ENCODE measurements at places on chromosomes 16 and 17.

GRCh38 chr16:12951392-12951791 lies 50.0 kb downstream of the SHISA9 start:
- no peak for DNase-seq

DNA sequence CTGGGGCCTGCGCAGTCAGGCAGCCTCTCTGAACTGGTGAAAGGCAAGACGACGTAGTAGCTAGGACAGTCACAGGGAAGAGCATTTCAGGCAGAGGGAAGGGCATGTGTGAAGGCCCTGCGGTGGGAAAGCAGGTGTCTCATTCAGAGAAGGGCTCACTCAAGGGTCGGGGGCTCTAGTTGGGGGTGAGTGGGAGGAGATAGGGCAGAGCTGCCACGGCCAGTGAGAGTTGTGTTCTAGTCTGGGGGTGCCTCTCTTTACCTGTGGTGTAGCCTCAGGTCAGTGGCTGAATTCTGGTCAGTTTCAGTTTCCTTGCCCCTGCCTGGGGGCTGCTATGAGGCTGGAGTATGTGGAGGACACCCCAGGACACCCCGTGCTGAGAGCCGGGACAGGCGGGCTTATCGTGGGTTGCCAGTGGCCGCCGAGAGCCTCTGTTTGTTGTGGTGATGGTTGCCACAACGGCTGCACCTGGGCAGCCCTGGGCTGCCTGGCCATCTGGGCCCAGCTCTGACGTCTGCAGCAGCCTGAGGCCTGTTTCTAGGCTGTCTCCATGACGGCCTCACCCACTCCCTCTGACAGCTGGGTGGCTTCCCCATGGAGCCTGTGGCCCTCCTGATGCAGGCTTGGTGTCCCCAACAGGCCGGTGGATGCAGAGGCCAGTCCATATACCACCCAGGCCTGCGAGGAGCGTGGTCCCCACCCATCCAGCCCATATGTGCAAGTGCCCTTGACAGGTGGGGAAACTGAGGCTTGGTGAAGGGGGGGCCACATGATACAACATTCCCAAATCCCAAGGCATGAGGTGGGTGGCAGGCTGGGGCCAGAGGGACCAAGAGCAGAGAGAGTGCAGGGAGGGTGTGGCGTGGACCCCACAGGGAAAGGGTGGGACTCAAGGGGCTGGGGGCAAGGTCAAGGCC lies 10.8 kb downstream of the MAP2K3 start:
- no peak for DNase-seq

DNA sequence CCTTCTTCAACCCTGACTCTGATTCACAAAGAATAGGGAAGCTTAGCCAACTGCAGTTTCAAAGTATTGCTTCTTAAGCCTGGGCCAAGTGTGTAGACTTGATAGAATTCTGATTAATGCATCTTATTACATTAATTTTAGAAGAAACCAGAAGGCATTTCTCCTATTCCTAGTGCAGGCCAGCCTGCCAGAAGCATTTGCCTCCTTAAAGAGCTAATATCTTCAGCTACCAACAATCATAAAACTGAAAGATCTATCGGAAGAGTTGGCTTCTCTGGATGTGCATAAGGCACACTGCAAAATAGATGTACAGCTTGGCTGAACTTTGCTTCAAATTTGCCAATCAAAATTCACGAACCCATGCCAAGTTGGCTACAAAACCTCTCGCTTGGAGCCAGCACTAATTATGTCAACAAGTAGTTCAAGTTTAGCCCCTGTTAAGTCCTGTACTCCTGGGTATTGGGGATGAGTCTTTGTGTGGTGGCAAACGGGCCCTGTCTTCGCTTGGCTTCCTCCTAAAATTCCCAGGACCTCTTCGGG lies 717.8 kb downstream of the WWOX start:
- no peak for DNase-seq

GRCh38 chr16:85222155-85222863 lies 110.0 kb upstream of the CIBAR2 start:
- DNase-seq: no peak

- no peak for DNase-seq
Observed at GRCh38 chr16:425740-426114, 278 bp downstream of the RAB11FIP3 start.

GRCh38 chr16:56997264-56997663 lies 7.9 kb downstream of the NLRC5 start:
- DNase-seq: no peak

DNA sequence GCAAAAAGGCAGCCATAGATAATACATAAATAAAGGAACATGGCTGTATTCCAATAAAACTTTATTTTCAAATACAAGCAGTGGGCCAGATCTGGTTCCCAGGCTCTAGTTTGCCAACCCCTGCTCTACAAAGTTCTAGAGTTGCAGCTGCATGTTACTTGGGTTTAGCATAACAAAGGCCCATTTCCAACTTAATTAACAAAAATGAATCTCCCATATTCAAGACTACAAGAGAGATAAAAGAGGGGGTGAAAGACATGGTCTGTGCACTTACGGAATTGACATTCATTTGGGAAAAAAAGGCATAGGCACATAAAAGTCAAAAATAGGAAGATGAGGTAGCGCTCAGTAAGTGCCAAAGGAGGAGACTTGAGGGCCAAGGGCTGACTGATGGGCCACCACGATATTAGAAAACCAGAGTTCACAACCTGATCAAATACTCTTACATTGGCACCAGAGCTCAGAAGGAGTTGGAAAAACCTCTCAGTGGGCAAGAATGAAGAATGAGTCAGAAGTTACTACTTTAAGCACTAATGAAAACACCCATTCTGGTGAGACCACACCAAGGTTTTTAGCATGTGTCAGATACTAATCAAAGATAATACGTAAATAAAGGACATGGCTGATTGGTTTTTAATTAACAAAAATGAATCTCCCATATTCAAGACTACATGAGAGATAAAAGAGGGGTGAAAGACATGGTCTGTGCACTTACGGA lies 164.0 kb downstream of the VPS53 start:
- DNase-seq: no peak

DNA sequence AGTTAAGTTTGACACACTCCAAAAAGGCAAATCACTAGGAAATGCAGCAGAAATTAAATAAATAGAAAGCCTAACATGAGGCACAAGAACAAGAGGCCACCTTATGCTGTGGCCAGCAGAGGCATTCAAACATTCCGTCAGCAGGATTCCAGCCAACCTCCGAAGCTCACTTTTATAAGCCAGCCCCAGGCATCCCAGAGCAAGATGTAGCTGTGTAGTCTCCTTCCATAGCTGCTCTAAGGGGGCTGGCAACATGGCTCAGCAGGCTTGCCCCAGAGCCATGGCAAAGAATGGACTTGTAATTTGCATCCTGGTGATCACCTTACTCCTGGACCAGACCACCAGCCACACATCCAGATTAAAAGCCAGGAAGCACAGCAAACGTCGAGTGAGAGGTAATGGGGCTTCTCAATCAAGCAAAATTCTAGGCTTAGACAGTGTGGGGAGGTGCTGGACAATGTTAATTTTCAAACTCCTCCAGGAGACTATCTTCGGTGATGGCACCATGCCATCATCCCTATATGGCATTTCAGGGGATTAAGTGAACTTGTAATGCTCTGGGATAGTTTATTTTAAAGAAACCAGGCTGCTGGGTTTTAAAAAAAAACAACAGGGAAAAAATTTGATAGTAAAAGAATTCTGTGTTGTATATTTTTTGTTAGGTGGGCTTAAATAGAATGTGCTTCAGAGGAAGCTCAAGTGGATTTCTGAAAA lies at the start of gene CLEC3A:
Gene CLEC3A (plus strand): TSS at position 202 of the 714 bp plus-strand sequence. CDS start 79 bp downstream, at position 281.
- DNase-seq: no peak

DNA sequence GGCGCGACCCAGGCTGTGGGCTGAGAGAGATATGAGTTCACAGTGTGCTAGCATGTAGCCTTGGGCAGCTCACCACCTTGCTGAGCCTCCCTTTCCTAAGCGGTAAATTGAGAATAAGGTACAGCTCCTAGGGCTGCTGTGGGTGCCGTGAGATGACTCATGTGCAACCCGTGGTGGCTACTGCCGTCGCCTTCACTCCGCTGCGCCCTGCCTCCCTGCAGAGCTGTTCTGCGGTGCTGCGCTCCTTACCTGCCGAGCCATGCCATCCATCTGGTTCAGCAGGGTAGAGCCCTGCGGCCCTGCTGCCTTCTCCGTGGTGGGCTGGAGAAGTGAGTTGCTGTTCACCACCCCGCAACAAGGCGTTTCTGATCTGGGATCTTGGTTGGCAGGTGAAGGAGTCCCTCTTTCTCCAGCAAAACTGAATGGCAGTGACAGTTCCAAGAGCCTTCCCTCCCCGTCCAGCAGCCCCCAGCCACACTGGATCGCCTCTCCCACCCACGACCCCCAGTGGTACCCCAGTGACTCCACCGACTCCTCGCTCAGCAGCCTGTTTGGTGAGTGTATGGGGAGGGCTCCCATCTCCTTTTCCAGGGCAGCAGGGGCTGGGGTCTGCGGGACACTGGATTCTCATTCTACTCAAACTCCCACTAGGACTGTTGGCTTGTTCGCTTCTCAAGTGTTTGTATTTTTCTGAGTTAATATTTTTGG lies 9.3 kb upstream of the JPT2 start:
- DNase-seq: no peak

GRCh38 chr17:67769231-67769630 lies 51.5 kb downstream of the NOL11 start:
- DNase-seq: no peak

Data from left renal cortex interstitium (tissue), 4 donors.